ENCODE measurements at places on chromosomes 16 and 17.

DNA sequence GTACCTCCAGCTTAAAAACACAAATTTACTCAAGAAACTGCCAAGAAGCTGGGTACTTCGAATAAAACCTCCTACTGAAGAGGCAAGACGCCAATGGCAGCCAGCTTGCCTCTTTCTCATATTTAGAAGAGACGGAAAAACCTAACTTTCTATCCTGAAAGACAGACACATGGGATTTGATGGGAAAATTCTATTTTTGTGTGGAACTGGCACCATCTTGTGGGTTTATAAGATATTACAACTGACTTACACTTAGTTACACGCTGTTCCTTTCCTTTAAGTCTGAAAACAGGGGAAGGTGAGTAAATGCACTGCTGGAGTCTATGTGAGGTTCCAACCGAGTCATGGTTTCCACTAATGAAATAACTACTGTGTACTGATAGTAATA lies 10.3 kb downstream of the ZNF18 start:
- DNase-seq, result no peak

DNA sequence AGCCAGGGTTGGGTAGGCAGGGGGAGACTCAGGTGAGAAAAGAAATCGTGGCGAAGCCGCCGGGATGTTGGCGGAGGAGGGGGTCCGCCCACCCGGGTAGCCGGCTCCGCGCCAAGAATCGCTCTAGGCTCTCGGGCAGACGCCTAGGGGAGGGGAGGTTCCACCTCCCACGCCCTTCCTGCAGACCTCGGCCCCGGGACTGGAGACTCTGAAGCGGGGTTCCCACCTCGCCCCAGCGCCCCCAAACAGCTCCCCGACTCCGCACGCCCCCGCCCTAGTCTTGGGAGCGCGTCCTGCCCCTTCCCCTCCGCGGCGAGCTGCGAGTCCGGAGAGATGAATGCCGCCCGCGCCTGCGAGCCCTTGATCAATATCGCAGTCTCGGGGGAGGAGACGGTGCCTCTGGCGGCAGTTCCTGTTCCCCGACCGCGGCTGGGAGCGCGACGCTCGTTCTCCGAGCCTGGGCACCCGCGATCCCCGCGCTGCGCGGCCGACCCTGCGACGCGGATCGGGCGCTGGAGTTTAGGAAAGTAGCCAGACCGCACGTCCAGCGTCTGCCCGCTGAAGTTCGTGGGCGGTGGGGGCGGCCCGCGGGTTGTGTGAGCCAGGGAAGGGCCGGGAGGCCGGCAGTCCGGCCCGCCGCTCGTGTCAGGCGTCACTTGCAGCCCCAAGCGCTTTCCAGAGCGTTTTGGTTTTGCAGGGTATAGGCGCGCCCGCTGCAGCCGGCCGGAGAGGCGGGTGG lies 790 bp downstream of the CRHR1 start:
- no peak for DNase-seq

DNA sequence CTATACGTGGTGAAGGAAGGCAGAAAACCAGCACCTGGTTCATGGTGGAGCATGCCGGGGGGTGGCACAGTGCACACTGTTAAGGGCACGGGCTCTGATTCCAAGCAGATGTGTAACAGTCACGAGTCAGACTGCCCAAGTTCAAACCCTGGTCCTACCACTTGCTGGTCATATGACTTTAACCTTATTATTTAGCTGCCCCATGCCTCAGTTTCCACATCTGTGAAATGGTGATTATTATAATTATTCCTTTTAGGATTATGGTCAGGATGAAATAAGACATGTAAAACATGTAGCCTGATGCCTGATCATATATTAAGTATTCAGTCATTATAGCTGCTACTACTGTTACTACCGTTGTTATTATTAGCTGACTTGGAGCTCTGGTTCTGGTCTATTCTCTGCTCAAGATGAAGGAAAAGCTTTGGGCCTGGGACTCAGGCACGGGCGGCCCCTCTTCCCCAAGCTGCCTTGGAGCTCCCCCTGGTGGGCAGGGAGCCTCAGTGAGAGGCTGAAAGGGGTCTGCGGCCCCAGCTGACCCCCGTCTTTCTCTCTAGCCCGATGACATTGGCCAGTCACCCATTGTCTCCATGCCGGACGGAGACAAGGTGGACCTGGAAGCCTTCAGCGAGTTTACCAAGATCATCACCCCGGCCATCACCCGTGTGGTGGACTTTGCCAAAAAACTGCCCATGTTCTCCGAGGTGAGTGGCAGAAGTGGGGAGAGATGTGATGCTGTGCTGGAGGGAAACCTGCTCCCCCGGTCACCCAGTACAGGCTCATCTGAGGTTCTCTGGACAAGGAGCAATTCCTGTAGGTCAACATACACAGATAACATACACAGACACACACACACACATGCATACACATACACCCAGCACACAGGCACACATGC lies 14.0 kb downstream of the NR1D1 start:
- DNase-seq, result no peak

DNA sequence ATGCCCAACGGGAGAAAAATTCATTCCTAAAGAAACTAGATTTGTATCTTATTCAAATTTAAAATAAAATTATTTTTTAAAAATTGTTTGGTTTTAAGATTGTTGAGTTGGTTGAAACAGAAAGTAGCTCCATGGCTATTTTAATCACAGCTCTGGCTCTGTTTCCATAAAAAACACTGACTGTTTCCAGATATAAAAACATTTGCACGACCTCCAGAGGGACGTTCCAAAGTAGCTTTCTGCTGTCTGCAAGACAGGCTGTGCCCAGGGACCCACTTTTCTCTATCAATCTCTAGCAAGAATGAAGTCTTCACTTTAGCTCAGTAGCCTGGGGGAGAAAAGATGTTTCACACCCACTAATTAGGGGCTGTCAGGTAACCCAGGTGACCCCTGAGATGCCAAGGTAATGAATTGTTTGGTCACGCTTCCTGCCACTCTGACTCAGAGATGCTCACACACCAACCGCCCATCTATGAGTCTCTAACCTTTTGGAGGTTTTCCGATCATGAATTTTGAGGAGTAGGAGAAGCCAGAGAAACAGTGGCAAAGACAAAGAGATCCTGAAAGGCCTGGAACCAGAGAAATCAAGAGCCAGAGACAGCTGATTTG lies 220.1 kb upstream of the SOX9 start:
- DNase-seq, result no peak

DNA sequence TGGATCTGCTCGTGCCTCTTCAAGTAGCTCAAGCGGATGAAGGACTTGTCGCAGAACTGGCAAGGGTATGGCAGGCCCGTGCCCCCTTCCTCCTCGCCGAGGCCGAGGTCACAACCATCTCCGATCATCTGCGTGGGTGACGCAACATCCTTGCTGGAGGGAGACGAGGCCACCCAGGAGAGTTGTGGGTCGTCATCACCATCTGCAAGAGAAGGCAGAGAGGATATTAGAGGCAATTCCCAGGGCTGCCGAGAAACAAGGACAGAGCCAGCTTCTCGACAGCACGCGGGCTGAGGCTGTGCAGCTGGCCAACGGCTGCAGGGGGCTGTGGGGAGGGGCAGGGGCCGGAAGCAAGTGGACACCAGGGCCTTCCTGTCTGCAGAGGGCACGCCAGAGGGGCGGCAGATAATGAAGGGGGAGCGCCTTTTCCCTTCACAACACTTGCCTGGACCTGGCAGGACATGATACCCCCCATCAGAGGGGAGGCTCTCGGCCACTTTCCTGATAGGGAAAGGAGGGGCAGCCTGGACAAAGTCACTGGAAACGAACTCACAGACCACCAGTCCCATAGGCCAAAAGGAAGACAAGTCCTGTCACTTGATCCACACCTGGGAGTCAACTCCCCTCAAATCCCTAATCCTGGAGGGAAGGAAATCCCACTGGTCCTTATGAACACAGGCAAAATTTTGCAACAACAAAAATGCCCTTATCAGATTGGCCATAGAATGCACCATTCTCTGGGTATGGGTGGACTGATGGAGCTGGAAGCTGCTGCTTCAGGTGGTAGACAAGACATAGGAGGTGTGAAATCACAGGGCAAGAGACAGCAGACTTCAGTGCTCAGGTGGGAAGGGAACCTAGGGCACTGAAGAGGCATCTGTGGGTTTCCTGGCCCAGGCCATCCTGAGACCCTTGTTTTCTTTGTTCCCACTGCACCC lies 217.0 kb downstream of the ZNF423 start:
- no peak for DNase-seq

GRCh38 chr16:27495191-27495590 lies 54.5 kb downstream of the GTF3C1 start:
- DNase-seq, result no peak

DNA sequence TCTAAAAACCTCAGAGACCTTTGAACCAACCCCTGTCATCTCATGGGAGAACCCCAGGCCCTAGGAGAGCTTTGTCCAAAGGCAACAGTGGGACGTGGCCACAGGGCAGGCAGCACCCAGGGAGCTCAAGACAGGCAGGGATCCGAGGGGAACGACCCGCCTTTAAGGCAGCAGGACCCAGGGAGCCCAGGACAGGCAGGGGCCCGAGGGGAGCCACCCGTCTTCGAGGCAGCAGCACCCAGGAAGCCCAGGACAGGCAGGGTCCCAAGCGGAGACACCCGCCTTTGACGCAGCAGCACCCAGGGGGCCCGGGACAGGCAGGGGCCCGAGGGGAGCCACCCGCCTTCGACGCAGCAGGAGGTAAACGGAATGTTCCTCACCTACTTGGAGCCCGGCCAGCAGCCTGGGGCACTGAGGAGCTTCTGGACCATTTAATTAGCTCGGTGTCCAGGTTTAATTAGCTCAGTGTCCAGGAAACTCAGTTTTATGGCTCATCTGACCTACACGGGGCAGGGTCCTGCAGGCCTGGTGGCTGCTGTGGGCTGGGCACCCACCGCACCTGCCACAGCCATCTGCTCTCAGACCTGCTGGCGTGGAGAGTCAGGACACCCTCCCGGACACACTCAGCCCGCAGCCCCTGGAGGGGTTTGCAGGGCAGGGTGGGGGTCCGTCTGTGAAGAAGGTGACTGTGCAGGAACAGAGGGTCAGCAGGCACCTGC lies 24.4 kb downstream of the PIEZO1 start:
- DNase-seq, result no peak

GRCh38 chr16:11543661-11544393 lies 42.9 kb downstream of the LITAF start:
- no peak for DNase-seq

GRCh38 chr17:9666461-9667050 lies 21.2 kb downstream of the USP43 start:
- DNase-seq, result no peak

GRCh38 chr16:86285938-86286921 lies 224.1 kb upstream of the FOXF1 start:
- no peak for DNase-seq

DNA sequence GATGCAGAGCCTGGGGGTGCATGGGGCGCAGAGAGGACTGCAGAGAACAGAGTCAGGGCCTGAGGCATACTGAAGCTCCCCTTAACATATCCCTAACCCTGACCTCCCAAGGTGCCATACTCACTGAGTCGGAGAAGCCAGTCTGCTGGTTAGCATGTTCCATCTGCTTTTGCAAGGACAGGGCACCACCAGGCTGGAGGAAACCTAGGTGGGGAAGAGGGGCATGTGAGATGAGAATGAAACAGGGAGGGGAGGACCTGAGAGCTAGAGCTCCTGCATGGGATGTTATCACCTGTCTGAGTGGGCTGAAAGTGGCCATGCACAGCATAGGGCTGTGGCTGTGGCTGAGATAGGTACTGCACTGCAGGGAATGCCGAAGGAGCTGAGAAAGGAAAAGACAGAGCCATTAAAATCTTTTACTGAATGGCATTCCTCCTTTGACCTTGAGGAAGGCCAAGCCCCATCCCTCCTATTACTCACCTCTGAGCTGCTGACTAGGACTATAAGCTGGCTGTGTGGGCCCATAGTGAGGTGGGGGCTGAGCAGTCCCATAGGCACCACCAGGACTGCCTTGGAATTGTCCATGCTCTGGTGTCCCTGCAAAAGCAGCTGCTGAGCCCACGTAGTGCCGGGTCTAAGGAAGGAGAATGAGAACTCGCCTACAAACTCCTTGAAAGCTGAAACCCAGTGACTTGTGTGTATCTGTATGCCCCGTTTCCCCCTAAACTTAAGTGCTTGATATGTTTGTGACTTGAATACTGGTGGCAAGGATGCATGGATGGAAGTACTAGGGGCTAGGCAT lies 1.9 kb downstream of the GPS2 start:
- no peak for DNase-seq

Measured in stimulated activated CD8-positive, alpha-beta memory T cell treated with anti-CD3 and anti-CD28 coated beads, Interleukin-7, amount 100 ng/mL, for 1 hour (primary cell).